Stimulated activated CD4-positive, alpha-beta T cell treated with anti-CD3 and anti-CD28 coated beads, Interleukin-2, amount 100 ng/mL, for 48 hours (primary cell): ENCODE measurements at places on chromosomes 7 and 10.

GRCh38 chr7:114354306-114354705, 60.3 kb upstream of the FOXP2 start:
- no peak for DNase-seq

- no peak for DNase-seq
These were observed 97.7 kb upstream of the CELF2 start for GRCh38 chr10:10919976-10920375.

DNA sequence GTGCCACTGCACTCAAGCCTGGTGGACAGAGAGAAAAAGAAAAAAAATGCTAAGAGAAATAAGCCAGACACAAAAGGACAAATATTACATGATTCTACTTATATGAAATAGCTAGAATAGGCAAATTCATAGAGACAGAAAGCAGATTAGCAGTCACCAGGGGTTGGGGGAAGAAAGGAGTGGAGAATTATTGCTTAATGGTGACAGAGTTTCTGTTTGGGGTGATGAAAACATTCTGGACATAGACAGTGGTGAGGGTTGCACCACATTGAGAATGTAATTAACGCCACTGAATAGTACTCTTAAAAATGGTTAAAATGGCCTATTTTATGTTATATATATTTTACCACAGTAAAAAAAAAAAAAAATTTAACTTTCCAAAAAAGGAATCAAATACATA, 6.4 kb upstream of the NT5C2 start:
- DNase-seq: no peak

- DNase-seq: no peak
These were observed 63.3 kb upstream of the GHITM start for GRCh38 chr10:84076047-84076388.

DNA sequence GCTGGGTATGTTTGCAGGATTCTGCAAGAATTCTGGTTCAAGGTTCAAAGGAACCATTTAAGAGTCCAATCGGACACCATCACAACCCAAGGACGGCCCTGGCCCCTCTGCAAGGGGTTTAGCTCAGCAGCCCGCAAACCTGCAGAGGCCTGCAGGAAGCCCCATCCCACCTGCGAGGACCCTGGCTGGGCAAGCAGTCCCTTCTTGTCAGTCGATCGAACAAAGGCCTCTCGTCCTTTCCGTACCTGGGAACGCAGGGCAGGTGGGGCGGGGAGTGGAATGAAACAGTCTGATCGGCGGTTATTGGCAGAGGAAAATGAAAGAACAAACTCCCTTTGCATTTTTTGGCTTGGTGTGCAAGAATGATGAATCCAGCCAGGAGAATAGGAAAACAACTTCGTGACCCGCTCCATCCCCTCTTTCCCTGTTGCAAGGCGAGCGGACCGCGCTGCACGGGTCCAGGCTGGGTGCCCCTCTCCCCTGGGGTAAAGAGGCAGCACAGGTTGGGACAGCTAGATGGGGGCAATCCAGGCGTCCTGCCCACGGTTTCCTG, 73.7 kb downstream of the INSIG1 start:
- no peak for DNase-seq

DNA sequence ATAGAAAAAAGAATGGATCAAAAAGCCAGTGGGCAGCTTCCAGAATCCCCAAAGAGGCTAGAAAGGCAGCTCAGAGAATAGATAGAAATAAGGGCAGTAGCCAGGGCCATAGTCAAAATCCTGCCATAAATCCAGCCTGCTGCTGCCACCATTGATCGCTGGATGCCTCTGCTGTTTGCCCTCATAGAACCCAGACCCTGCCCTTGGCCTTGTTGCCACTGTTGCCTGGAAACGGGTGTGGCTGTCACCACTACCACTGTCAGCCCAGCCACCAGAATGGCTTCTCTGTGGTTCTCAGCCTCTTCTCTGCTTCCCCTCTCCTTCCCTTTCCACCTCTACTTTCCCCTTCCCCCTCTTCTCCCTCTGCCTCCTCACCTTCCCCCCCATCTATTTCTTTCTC, 57.8 kb downstream of the HHEX start:
- DNase-seq: no peak

DNA sequence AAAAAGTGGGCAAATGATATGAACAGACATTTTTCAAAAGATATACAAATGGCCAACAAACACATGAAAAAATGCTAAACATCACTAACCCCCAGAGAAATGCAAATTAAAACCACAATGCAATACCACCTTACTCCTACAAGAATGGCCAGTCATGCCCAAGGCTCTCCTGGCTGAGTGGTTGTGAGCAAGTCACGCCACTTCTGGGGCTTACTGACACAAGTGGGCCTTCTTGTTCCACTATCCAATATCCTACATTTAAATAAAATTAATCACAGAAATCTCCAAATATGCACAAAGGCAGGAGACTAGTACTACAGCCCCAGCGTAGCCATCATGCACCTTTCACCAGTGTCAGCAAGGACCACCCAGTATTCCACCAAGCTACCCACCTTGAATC, 181.9 kb downstream of the TNS3 start:
- no peak for DNase-seq

GRCh38 chr10:42924484-42924883, 141.9 kb downstream of the BMS1 start:
- DNase-seq: no peak

- no peak for DNase-seq
These were observed 188.0 kb downstream of the PPP1R9A start for GRCh38 chr7:95095259-95095965.

GRCh38 chr7:1915956-1916600, 246.0 kb downstream of the ELFN1 start:
- DNase-seq: no peak

DNA sequence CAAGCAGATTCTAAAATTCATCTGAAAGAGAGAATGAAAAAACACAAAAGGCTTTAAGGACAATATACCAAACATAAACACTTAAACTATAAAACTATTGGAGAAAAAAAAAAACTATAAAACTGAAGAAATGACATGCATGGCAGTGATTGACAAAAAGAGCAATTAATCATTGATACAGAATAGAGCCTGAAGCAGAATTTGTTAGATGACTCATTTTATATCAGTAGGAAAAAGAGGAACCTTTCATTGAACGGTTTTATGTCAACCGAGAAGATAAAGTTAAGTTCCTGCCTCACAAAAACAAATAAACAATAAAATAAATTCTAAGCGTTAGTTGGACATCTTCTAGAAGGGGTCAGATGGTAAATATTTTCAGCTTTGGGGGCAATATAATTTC, 23.3 kb downstream of the NPY start:
- DNase-seq: no peak

GRCh38 chr7:3154881-3155494, 111.3 kb upstream of the CARD11 start:
- peak; percentile 66 for DNase-seq

DNA sequence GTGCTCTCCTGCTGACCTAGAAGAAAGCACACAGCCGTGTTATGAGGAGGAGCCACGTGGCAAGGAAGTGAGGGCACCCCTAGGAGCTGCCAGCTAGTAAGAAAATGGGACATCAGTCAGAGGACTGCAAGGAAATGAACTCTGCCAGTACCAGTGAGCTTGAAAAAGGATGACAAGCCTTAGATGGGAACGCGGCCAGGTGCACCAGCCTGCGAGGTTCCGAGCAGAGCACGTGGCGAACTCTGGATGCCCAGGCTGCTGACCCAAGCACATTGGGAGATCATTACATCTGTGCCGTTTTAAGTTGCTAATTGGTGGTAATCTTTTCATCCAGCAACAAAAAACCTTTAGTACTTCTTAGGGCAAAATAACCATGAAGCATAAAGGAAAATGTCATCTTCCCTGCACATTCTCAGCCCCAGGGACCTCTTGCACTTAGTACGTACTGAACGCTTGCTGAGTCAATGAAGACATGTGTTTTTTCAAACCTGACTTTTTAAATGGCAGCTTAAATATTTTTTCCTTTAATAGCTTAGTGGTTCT, 69.4 kb downstream of the AMZ1 start:
- DNase-seq: no peak

DNA sequence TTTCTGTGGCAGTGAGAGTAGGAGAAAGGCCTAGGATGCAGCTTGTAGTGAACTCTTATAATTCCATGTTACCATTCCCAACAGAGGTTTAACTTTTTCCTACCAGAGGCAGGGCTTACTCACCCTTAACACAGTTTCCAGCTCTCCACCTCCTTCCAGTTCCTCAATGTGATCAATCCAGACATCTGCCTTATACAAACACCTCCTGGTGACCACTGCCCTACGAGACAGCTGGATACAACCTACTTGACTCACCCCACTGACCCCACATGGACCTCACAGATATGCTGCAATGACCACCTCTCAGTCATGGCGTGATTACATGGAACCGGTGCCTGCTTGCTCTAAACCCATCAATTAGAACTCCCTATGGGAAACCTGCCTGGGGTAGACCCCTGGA, 326.5 kb downstream of the TNS3 start:
- DNase-seq: no peak

DNA sequence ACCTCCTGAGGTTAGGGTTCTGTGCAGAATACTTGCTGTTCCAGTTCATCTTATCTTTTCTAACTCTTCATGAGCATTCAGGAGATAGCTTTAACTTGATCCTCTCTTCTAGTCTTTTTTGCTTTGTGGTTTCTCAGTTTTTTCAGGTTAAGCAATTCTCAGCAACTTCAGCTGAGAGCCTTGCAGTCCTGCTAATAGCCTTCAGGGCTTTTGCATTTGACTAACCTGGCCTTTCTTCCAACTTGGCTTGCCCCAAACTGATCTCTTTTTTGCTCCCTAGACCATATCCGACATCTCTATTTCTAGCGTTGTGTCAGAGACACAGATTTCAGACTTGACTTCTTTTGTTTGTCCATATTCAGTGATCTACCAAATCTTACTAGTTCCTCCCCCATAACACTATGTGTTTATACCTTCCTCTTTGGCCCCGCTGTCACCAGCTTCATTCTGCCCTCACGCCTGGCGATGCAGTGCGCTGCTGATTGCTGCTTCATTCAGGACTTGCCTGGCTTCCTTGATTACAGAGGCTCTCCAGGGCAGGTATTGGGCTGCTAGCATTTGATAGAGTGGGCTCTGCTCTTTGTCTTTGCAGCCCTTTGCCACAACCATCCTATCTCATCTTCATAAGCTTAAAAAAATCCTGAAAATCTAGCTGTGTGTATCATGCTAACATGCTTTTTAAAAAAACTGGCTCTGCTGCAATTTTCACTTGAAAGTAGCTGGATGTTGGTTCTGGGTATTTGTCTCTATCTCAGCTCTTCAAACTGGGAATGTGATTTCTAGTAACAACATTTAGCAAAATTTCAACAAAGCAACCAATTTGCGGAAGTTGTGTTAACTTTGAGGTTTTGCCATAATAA, 9.6 kb downstream of the CUL1 start:
- no peak for DNase-seq

- no peak for DNase-seq
These were observed 186.6 kb upstream of the NRP1 start for GRCh38 chr10:33521062-33521461.

GRCh38 chr7:126411821-126412383, 840.8 kb downstream of the GRM8 start:
- no peak for DNase-seq

DNA sequence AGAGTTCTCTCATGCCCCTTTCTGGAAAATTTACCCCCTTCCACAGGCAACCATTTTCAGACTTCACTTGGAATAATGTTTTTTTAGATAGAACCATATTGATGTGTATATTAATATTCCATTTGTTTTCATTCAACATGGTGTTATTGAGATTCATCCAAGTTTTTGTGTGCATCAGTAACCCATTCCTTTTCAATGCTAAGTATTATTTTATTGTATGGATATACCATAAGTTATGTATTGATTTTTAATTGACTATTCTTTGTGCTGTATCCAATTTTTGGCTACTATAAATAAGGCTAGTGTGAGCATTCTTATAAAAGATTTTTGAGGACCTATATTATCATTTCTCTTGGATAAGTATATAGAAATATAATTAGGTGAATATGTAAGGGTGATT, 1025.7 kb downstream of the GRM8 start:
- no peak for DNase-seq

- no peak for DNase-seq
These were observed 288.2 kb downstream of the GLRX3 start for GRCh38 chr10:130424418-130424817.

DNA sequence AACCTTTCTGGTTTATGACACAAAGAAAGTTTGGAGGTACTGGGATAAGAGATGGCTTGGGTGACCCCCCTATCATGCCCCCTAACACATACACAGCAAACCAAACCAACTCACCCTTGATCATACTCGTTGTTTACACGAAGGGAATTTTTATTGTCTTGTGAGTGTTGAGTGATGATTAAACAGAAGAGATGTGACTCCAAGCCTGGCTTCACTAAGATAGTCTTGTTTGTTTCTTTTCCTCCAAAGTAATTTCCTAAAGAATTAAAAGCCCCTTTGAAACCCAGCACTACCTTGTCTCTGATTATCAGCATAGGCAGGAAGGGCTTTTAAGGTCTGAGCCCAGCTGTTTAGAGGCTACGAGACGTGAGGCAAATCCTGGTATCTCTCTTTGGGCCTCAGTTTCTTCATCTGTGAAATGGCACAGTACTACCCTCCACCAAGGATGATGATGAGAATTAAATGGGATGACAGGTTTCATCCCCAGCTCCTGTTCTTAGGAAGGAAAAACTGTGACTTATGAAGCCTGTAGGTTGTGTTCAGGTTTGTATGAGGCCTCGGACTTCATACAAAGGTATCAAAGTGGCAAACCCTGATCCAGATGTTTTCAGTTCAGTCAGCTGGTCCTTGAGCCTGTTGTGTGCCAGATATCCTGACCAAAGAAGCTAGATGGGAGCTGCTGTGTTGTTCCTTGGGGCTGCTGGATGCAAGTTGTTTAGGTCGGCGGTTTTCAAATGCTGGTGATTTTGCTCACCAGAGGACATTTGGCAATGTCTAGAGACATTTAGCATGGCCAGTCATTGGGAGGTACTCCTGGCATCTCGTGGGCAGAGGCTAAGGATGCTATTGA, 51.8 kb downstream of the TCF7L2 start:
- no peak for DNase-seq

DNA sequence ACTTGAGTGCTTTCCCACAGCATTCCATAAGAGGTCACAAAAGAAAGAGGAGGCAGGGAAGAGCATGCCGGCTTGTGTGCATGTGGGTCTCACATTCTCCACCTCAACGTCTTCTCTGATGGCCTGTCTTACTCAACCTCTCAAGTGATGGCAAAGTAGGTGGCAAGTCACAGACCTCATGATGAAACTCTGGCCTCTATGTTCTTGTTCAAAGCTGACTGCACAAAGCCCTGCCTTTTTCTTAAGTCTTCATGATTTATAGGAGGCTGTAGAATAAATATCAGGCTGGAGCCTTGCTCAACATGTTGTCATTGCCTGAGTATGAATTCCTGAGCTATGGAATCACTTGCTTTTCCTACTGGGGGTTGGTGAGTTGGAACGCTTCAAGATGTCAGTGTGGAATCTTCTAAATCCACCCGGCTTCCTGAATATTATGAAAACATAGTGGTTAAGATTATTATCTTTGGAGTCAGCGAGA, 213.6 kb upstream of the INHBA start:
- DNase-seq: no peak

DNA sequence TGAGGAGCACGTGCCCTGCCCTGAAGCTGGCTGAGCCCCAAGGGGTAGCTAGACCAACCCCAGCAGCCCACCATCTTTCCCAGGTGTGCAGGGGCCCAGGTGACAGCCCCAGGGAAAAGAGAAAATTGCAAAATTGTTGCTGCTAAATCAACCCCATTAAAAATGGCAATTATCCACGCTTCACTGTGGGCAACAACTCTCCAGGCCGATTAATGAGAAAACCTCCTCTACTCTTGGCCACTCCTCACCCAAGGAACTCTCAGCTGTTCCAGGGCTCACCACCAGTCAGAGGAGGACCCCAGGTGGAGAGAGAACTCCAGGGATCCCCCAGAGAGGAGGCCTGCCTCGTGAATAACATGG, 516.1 kb upstream of the MGMT start:
- no peak for DNase-seq

- no peak for DNase-seq
These were observed 182.9 kb downstream of the BMPER start for GRCh38 chr7:34087892-34088891.
